Heart right ventricle (tissue), 16 donors: ENCODE measurements at places on chromosomes 2 and 18. TPM values are rescaled to one million over a fixed set of nuclear protein-coding genes. Genes with fewer than 3 reads are reported as not detected.

Gene LYG2
- not detected for total RNA-seq

DNA sequence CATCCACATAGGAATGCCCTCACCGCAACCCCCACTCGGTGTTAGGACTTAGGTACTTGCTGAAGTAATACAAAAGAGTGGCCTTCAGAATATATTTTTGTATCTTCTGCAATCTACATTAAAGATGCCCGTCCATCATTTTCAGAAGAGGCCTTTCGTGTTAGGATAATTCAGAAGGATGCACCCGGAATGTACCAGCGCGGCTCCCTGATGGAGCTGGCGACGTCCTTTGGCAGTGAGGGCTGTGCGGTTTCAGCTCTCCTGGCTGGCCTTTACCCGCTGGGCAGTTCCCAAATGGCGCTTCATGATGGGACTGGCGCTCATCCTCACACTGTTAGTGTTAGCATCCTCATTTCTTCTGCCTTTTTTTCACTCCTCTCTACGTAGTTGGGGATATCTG lies 15.3 kb downstream of the TWIST2 start:
- no peak for DNase-seq

DNA sequence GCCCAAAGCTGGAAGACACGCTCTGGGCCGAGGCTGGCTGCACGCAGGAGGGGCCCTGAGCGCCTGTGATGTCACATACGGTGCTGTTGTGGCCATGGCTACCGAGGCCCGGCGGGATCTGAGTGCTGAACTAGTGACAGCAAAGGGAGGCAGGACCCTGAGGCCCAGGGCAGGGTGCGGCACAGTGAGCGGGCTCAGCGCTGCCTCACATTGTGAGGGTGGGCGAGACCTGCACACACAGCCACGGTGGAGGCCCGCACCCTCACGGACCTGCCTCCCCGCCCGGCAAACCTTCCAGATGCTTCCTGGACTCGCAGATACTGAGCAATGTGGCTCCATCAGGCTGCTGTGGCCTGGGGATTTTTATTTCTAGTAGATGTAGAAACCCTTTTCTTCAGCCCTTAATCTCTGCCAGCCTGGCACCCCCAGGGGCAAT lies 133.8 kb upstream of the CTDP1 start:
- no peak for DNase-seq

- DNase-seq, result no peak
These were observed 43.0 kb downstream of the WDSUB1 start for GRCh38 chr2:159243529-159243928.

Gene SYT4
- 1.1 TPM for total RNA-seq

- DNase-seq, result no peak
These were observed 144.1 kb downstream of the PRPF40A start for GRCh38 chr2:152573168-152573567.

Gene GNLY
- 1.1 TPM for total RNA-seq

DNA sequence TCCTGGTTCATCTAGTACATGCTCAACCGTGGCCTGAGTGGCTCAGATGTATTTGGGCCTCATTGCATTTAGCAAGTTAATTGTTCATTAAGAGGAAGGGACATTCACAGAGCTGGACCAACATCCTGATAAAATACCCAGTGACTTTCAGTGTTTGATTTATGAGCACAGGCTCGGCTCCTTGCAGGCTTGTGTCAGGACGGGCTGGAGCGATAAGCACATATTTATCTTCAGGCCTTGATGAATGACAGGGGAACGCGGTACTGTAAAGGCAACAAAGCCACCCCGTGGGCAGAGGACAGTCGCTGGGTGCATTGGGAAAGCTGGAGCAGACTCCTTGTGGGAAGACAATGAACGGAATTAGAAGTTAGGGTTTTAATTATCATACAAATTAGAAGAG lies 548.6 kb upstream of the HS6ST1 start:
- no peak for DNase-seq

GRCh38 chr2:197141702-197142473 lies 168.7 kb downstream of the ANKRD44 start:
- DNase-seq, result no peak

- no peak for DNase-seq
These were observed 147.6 kb downstream of the THADA start for GRCh38 chr2:43448011-43448821.

DNA sequence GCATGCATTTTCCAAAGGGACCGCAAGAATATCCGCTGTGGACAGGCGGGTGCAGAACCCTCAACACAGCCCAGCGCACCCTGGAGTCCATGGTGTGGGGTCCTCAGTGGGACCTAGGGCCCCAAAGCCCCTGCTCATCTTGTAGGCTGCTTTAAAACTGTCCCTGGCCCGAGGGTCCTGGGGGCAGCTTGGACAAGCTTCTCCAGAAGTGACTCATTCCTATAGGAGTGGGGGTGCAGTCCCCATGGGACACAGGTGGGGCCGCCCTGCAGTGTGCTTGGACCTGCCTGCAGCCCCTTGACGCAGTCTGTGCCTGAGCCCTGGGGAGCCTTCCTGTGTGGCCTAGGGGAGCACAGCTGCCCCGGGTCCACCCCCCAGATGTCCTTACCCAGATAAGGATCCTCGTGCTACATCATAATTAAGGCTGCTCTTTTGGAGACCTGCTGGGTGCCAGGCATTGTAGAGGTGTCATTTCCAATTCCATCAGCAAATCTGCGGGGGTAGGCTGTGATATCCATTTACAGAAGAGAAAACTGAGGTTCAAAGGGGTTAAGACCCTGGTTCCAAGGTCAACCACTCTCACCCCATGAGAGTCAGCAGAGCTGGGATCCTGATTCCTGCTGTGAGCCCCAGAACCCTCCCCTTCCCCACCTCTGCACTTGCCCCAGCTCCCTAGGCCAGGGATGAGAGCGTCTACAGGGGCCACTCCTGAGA lies 1.7 kb upstream of the HS6ST1 start:
- DNase-seq, result no peak

GRCh38 chr2:237289139-237289538 lies 124.8 kb downstream of the COL6A3 start:
- DNase-seq, result no peak

DNA sequence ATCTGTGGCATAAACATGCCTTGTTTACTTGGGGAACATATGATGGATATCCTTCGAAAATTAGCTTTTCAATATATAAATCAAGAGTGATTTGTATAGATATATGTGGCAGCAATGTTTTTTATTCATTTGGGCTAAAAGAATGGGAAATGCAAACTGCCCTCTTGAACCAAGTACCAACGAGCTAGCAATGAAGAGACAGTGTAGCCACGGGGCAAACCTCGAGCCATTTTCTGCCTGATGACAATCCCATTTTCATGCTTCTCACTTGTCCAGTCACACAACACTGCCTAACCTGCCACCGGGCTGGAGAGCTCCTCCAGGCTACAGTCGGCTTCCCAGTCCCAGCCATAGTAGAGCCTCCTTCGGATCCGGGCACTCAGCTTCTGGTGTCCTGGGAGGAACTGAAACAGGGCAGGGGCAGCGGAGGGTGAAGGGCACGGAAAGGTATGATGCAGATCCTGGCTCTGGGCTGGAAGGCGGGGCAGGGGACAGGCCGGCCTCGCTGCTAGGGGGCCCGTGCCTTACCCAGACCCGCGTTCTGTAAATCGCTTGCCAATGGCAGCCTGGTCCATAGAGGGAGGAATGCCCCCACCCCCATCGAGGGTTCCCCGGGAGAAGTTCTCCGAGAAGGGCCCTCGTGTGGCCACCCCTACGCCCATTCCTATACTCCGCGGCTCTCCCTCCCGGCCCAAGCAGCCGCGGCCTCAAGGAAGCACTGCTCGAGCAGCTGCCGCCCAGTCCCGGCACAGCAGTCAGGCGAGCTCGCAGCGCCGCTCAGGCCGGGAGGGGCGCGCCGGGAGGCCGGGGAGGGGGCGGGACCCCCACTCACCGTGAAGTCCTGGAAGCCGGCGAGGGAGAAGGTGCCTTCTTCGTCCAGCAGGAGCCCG lies 552 bp downstream of the CNPPD1 start:
- DNase-seq, result peak; percentile 48

DNA sequence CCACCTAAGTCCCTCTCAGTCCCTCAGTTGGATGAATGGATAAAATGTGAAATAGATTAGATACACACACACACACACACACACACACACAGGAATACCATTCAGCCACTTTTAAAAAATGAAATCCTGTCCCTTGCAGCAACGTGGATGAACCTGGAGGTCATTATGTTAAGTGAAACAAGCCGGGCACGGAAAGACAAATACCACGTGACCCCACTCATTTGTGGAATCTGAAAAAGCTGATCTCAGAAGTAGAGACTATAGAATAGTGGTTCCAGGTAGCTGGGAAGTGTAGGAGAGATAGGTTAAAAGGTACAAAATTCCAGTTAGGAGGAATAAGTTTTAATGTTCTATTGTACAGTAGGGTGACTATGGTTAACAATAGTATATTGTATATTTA lies 31.0 kb downstream of the TTC32 start:
- DNase-seq, result no peak

GRCh38 chr2:239275847-239276831 lies 124.7 kb downstream of the HDAC4 start:
- peak; percentile 75 for DNase-seq

DNA sequence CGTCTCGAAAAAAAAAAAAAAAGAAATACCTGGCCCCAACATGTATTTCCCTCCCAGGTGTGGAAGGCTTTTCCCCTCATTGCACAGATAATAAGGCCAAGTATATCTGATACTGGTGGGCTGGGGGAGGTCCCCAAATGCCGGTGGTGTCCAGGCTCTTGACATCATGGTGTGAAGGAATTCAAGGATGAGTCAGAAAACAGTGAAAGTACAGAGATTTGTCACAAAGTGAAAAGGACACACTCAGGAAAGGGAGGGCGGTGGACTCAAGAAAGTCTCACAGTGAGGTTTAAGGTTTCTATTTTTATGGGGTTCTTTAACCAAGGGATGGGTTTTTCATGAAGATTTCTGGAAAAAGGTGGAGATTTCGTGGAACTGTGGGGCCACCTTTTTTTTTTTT lies 37.8 kb upstream of the FZD5 start:
- DNase-seq, result no peak

GRCh38 chr2:9346885-9347284 lies 76.4 kb downstream of the ITGB1BP1 start:
- no peak for DNase-seq

GRCh38 chr2:55269645-55269990 lies 587 bp upstream of the MTIF2 start:
- DNase-seq, result no peak

Gene CHRNG
- total RNA-seq, result not detected

DNA sequence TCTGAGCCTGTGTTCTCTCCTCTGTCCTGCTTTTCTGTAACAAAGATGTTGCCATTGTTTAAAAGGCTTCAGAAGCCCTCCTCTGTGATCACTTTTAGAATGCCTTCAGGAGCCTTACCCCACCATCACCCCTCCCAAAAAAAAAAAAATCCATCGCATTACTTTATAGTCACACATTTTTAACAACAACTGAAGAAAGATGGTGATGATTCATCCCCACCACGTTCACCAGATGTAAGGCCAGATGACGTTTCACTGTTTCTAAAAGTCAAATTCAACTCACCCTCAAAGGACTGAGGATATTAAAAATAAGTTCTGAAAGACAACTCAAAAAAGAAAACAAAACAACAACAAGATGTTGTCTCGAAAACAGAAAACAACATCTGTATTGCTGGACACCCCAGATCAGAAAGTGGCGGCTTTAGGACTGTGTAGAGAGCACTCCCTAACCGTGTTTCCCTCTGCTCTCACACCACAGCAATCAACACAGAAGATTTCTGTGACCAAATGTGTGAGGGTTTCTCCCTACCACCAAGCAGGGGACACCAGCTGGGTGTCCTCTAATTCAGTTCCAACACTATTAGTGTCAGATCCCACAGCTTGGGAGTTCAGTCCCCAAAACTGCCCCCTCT lies 61.9 kb upstream of the CREB1 start:
- DNase-seq, result no peak

- DNase-seq, result no peak
These were observed 68.1 kb downstream of the OLA1 start for GRCh38 chr2:174180165-174180724.

- no peak for DNase-seq
These were observed 26.1 kb upstream of the OTOF start for GRCh38 chr2:26504002-26504401.

DNA sequence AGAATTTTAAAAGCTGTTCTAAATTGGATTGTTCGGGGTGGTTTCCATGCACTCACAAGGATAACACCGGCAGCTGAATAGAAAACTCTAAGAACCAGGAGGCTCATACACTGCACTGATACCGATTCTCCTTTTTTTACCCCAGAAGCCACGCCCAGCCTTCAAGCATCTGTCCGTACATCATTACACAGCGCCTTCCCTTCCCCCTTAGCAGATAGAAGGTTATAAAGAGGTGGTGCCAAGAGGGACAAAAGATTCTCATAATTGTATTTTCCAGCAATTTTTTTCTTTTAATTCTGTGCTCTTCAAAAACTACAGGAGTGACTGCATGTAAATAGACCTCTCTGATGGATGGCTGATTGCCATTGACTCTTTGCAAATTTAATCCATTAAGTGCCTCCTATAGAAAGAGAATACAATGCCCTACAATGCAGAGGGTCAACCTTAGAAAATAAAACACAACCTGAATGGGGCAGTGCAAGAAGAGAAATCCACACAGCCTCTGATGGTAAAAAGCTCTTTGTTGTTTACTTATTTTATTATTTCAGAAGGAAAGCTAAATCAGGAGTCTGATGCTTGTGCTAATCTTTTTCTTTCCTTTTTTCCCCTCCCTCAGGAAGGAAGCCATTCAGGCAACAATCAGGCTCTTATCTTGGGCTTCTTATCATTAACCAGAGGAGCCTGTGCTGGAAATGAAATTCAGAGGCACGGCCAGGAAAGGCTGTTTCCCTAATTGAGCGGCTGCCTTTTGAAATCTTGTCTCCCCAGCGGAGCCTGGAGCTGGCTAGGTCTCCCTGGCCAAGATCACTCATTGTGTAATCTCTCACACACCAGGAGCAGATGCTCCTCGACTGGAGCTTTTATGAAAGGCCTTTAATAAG lies 198.9 kb upstream of the NABP1 start:
- DNase-seq, result peak; percentile 36

Gene ADRA2B
- total RNA-seq, result 2.1 TPM

Gene SLC39A10
- 7.6 TPM for total RNA-seq

- no peak for DNase-seq
These were observed 139.6 kb upstream of the RAB12 start for GRCh38 chr18:8469544-8470130.

Gene KYNU
- total RNA-seq, result 1.8 TPM

DNA sequence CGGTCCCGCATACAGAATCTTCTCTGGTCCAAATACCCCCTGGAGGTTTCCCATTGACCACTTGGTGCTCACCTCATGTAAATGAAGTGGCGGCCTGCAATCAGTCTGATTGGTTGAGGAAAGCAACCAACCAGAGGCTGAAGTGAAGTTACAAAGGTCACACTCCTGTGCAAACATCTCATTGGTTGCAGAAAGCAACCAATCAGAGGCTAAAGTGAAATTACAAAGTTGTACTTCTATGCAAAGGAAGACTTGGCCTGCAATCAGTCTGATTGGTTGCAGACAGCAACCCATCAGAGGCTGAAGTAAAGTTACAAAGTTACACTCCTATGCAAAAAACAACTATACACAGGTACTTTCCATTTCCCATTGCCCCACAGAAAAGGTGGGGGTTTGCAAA lies 2.5 kb upstream of the SP100 start:
- DNase-seq, result no peak

GRCh38 chr2:105915005-105915558 lies 170.4 kb downstream of the NCK2 start:
- DNase-seq, result no peak

Gene FAM117B
- 2.7 TPM for total RNA-seq

Gene SH3YL1
- 8.9 TPM for total RNA-seq

- DNase-seq, result no peak
These were observed 50.6 kb downstream of the MAPRE2 start for GRCh38 chr18:35091841-35092240.

Gene TEX44
- total RNA-seq, result not detected

Gene HOXD11
- not detected for total RNA-seq
